ENCODE measurements at places on chromosomes 13 and 19.

DNA sequence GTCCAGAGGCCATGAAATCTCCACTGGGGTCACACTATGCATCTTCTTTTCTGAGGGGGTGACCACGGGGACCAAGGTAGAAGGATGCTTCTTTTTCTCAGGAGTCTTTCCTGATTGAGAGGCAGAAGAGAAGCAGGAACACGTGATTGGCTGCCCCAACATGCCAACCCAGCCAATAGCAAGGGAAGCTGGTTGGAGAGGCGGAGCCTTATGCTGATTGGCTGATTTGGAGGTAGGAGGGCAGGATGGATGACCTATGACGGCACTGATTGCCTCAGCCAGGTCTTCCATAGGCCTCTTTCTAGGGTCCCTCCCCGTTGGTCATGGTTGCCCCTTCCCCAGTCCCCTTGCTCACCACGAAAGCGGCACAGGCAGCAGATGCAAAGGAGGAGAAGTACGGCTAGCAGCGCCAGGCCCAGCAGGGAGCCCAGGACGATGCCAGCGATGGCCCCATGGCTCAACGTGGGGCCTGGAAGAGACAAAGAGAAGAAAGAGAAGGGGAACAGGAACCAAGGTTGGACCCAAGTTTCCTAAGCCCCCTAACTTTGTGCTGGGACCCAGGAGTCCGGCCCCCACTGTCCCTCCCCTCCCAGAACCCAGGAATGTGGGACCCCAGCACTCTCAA lies 8.0 kb downstream of the VSIG10L start:
- H3K36me3 ChIP-seq: no peaks in the 10 kb centered on the region
- H3K4me1 ChIP-seq: peaks cover 8% of the 10 kb centered on the region
- peaks cover 13% of the 10 kb centered on the region for H3K27me3 ChIP-seq
- no peak overlapping the region for H3K4me3 ChIP-seq
- H3K27ac ChIP-seq: no peak overlapping the region
- no peak for DNase-seq

DNA sequence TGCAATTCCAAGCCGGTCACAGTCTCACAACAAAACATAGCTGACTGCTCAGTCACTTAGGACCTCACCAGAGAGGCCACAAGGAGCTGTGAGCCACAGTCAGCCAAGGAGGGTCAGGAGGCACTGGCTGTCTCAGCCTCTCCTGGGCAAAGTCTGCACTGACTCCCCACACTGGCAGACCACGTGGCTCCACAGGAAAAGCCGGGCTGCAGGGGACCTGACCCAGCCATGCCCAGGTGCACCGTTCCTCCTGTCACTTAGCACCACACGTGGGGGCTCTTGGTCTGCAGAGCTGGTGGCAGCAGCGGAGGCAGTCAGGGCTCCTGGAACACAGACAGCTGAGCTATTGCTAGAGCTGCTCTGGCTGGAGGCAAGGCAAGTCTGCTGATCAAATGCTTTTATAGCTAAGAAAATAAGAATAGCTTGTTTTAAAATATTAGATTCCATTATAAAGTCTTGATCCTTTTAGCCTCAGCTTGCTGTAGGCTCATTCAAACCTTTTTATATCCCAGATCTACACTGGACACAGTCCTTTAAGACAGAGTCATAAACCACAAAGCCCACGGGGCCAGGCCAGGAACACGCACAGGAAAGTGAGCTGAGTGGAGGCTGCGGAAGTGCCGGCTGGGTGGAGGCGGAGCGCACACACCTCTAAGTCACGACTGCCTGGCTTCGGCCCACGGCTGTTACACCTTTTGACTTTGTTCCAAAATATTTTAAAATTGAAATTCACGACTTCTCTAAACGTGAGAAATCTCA lies 744.1 kb downstream of the UQCRFS1 start:
- no peak overlapping the region for H3K4me3 ChIP-seq
- H3K36me3 ChIP-seq: no peaks in the 10 kb centered on the region
- peak; percentile 64 for DNase-seq

GRCh38 chr19:20237773-20238623 lies 71.0 kb downstream of the ZNF486 start:
- no peaks in the 10 kb centered on the region for H3K36me3 ChIP-seq
- H3K4me1 ChIP-seq: peaks cover 8% of the 10 kb centered on the region
- H3K4me3 ChIP-seq: peak overlapping the region; percentile 72
- no peak overlapping the region for H3K27ac ChIP-seq

- DNase-seq: peak; percentile 98
- peaks cover 89% of the 10 kb centered on the region for H3K4me1 ChIP-seq
- peak overlapping the region; percentile 89 for H3K27ac ChIP-seq
- peak overlapping the region; percentile 2 for H3K4me3 ChIP-seq
- no peaks in the 10 kb centered on the region for H3K36me3 ChIP-seq
Observed at GRCh38 chr19:4976401-4977298, 7.7 kb downstream of the KDM4B start.

DNA sequence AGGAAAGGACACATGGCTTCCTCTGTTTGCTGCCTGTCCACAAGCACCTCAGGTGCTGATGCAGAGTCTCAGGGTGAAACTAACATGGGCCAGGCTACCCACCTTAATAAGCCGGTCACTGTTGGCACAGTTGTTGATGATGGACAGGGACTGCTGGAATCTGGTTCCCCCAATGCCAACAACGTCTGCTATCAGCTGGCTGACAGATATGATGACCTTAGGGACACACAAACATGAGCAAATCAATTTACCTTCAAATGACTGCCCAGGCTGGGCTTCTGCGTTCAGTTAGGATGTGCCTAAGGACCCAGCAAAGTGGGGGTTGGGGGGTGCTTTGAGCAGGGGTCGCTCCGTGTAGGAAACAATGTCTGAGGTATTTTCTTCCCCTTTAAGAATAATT lies 77.1 kb upstream of the SLC15A1 start:
- no peak overlapping the region for H3K27ac ChIP-seq
- H3K4me1 ChIP-seq: no peaks in the 10 kb centered on the region
- no peak overlapping the region for H3K4me3 ChIP-seq
- no peak for DNase-seq

- no peaks in the 10 kb centered on the region for H3K36me3 ChIP-seq
- DNase-seq: peak; percentile 83
- H3K27me3 ChIP-seq: no peaks in the 10 kb centered on the region
- H3K27ac ChIP-seq: peak overlapping the region; percentile 99
Observed at GRCh38 chr19:45507872-45508416, 665 bp downstream of the VASP start.

DNA sequence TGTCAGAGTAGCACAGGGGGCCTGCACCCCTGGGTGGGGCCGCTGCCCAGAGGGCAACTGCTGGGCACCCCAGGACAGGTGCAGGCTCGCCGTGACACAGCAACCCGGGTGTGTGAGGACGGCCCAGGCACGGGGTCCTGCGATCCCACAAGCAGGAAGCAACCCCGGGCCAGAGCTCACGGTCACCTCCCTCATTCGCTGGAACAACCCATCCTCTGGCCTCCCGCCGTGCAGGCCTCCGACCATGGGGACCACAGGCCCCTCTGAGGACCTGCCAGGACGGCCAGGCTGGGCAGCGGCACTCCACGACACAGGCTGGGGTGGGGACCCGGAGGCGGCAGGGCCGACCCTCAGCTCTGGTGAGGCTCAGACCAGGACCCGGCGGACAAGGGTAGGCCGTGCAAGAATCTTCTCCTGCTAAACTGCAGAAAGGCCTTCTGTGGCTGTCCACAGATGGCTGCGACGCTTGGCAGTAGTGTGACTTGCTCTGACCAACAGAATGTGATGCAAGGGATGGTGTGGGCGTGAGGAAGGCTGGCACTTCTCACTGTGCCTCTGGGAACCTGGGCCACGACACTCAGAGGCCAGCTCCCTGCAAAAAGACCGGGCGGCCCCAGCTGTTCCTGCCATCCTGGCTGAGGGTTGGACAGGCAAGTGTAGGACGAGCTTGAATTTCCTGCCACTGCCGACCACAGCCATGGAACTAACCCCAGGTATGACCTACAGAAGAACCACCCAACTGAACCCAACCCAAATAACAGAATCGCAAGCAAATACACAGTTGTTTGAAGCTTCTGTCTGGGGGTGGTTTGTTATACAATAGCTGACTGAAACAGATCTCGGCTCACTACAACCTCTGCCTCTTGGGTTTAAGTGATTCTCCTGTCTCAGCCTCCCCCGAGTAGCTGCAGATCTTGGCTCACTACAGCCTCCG lies 26.5 kb downstream of the PIP5K1C start:
- H3K4me3 ChIP-seq: no peak overlapping the region
- peak overlapping the region; percentile 100 for H3K27ac ChIP-seq
- H3K27me3 ChIP-seq: no peaks in the 10 kb centered on the region
- no peak for DNase-seq
- H3K4me1 ChIP-seq: peaks cover 71% of the 10 kb centered on the region

- H3K27me3 ChIP-seq: no peaks in the 10 kb centered on the region
- no peaks in the 10 kb centered on the region for H3K36me3 ChIP-seq
- H3K27ac ChIP-seq: no peak overlapping the region
- DNase-seq: no peak
- no peaks in the 10 kb centered on the region for H3K4me1 ChIP-seq
- H3K4me3 ChIP-seq: no peak overlapping the region
Observed at GRCh38 chr19:42577016-42577415, 17.7 kb downstream of the CEACAM8 start.
